ENCODE measurements at places on chromosomes 2 and 18.

DNA sequence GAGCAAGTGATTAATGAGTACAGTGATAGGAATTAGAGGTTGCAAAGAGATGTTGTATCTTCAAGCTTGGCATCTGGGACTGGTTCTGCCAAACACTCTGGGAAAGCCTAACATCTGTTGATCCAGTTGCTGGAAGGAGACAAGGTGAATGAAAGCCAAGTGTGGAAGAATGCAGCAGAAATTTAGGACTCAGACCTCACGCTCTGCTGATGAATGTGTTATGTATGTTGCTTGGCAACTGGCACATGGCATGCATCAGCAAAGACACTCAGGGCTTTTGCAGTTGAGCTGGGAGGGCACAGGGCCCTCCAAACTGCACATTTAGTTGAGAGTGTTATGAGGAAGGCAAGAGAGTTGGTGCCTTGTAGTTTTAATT, 105.5 kb downstream of the COLEC12 start:
- no peak for DNase-seq

- DNase-seq = no peak
These were observed 693 bp downstream of the ORC2 start for GRCh38 chr2:200962811-200963123.

DNA sequence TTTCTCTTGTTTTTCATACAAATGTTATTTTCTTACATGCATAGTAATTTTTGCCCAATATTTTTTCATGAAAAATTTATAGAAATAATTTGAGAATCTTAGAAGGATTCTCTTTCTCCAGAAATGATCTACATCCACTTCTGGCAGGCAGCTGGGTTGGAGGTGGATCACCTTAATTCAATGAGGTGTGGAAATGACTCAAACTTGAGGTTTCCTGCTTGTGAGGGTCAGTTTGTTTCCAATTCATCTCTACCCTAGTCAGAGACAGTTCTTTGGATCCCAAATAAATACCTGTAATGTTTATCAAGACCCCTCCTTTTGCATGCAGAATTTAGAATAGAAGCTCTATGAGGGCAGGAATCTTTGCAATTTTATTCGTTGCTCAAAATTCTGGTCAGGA, 35.0 kb upstream of the DYNAP start:
- no peak for DNase-seq

DNA sequence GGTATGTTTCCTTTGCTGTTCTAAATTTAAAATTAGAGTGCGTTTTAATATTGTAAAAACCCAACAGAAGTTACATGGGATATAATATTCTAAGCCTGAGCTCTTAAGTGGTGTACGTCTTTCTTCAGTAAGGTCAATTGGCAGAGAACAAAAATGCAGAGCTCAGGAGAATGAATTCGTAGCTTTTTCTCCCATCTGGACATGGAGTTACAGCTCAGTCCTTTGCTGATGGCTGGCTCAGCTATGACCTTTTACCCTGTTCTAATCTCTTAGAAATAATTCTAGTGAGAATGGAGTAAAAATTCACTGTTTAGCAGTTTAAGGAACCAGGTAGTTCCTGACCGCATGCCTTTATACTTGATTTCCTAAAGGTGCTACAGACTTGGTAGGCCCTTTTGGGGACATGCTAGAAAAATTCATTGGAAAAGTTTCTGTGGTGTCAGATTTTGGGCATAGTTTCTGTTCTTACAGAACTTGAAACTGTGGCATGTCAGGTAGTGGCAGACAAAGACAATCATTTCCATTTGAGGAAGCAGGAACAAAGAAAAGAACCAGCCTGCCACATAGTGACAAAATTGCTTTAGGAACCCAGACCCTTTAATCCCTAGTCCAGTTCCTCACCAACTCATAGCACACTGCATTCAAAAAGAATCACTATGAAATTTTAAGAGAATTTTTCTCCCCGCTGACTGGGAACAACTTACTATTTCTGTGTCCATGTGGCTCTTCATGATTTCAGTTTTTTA, 566.8 kb upstream of the ZNF804A start:
- DNase-seq = no peak

DNA sequence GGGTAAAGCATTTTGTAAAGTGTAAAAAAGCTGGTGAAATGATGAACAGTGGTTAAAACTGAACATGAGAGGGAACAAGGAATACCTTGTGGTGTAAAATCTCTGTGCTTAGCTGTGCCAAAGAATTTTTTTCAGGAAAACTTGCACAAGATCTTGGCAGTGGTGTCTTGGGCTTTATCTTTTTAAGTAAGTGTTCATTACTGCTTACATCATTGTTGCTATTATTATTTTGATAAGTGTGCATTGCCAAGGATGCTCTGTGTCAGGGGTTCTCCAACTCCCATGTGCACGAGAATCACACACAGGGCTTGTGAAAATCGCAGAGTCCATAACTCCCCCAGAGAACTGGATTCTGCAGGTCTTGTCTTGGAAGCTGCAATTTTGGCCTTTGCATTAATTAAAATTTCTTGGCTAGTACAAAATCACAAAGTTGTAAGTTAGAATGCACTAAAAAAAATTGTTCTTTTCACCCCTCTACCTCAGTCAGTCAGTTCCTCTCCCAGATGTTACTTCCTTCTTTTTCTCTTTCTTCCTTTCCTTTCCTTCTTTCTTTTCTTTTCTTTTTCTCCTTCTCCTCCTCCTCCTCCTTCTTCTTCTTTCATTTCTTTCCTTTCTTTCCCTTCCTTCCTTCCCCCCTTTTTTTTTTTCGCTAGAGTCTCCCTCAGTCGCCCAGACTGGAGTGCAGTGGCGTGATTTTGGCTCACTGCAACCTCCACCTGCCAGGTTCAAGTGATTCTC, 37.8 kb downstream of the GATA6 start:
- DNase-seq = no peak

GRCh38 chr2:166155589-166155988, 27.8 kb upstream of the SCN1A start:
- DNase-seq = no peak

DNA sequence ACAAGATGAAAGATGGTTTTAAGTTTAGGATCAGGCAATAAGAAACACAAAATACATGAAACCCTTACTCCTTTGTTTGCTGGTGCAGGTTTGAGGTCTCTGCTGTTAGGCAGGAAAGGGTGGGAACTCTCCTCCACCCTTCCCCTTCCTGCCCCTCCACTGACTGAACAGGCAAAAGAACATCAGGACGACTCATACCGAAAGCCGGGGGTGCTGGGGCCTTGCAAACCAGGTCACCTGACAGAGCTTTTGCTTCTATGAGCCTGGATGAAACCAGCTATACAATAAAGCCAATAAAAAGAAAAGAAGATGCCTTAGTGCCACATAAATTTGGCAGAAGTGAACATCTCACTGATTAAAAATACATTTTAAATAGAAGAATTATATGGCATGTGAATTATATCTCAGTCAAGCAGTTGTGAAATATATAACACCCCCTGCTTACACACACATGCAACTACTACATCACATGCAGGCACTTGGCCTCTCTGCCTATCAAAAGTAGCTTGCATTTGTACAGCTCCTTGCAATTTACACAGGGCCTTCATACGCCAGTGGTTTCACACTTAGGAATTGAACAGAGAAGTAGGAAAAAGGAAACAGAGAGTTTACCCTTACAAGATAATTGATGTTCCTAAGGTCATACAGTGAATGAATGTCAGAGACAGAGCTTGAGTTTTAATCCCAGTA, 215.1 kb upstream of the TRIB2 start:
- peak; percentile 60 for DNase-seq

DNA sequence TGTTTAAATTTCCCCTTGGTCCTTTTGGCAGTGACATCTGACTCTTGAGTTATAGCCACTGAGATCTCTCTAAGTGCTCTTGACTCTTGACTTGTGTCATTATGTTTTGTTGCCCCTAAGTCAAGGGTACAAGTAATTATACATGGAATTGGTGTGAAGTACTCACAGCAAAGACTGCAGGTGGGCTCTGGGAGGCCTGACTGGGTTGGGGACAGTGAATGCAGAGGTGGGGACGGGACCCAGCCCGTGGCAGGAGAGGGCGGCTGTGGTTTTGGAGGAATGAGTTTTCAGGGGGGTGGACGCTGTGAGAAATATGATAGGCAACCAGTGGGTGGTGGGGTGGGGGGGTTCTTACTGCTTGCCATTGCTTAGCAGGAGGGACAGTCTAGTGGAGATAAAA, 97.8 kb downstream of the NCK2 start:
- no peak for DNase-seq

GRCh38 chr2:74100254-74101216, 47.2 kb downstream of the BOLA3 start:
- no peak for DNase-seq

DNA sequence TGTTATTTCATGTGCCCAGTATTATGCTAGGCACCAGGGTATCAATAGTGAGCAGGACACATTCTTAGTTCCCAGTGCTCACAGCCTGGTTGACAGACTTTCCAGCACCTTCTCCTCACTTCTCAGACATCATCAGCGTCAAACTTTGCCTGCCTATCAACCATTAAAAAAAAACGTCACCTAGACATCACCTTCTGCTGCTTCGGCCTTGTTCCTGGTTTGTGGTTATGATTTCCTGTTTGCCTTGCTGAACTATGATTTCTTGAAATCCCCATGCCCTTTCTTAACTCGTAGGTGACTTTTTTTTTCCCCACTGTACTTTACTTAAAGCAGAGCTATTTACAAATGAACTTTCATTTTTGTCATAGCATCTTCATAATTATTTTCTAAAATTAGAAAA, 60.4 kb upstream of the NABP1 start:
- peak; percentile 19 for DNase-seq

DNA sequence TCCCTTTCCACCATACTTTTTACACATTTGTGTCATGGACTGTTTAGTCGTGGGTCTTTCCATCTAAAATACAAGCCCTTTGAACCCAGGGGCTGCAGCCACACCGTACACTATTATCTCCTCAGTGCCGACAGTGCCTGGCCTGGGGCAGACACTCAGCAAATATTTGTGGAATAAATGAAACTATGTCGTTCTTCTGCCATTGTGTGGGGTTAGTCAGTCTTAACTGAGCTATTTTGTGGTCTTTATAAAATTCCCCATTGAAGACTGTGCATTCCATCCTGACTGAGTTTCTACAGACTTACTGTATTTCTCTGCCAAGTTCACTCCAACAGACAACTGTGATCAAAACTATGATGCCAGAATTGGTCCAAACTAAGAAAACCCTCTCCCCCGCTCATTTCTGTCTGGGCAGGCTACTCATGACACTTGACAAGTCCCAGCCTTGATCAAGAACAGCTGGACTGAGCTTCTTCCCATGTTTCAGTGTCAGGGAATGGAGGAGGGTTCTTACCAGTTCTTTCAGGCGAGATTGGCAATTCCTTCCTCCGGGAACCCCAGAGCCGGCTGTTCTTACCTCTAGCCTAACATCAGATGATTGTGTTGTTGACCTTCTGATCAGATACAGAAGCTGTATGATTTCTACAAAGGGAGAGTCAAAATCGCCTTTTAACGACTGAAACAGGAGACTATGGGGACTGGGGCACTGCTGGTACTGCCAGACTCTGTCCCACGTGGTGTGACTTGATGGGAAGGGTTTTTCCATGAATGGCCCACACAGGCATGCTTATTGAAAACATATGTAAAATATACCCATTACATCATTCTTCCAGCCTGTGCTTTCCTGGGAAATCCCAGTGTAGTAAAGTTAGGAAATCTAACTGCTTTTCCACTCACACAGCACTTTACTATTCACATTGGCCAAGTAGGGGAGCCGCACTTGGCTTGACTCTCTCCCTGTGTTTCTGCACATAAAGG, 77.4 kb upstream of the NPAS2 start:
- DNase-seq = no peak

DNA sequence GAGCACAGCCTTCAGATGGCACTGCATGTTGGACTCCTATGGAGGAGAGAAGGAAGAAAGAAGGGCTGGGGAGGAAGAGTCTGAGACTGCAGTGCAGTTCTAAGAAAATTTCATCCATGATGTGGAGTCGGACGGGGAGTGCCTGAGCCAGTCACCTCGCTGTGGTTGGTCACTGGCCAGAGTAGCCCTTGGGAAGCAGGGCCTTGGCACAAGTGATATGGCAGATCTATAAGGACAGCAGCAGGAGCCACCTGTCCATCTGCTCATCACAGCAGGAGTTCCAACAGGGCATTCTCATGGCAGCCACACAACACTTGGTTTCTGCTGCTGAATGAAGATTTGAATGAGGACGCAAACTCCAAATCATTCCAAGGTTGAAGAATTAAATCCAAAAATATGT, 314.8 kb downstream of the CYP26B1 start:
- DNase-seq = no peak

DNA sequence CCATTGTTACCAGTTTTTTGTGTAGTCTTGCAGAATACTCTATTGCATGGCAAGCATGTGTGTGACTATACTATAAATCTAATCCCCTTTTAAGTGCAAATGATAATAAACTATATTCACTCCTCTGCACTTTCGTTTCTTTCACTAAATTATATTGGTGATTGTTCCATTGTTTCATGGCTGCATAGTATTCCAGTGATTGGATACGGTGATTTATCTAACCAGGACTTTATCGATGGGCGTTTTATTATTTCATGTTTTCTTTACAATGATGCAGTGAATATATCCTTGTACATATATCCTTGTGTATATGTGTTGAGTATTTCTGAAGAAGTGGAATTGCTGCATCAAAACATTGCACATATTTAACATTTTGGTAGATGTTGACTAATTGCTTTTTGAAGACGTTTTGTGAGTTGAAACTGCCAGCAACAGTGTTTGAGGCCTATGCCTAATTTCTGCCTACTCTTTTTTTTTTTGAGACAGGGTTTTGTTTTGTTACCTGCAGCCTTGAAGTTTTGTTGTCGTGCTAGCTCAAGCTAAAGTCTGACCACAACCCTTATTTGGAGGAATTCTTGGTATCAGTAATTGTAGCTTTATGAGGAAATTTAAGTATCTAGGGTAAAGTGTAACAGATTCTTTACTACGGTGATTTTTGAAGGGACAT, 2.7 kb downstream of the MIB1 start:
- DNase-seq = no peak

DNA sequence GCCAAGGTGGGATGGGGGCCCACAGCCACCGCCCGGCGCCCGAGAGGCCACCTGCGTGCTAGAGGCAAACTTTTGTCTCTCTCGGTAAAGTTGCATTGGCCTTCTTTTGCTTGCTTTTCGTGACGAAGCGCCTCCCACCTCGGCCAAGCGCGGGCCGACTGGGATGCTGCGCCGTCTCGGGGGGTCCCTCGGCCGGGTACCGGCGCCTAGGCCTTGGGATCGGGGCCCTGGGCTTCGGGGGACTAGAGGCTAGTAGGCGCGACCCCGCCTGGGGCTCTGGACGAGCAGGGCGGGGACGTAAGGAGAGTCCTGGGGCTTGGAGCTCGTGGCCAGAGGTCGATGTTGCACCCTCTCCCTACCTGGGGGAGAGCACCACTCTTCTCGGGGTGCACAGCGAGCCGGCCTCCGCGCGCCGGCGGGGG, 545 bp downstream of the GLI2 start:
- no peak for DNase-seq

DNA sequence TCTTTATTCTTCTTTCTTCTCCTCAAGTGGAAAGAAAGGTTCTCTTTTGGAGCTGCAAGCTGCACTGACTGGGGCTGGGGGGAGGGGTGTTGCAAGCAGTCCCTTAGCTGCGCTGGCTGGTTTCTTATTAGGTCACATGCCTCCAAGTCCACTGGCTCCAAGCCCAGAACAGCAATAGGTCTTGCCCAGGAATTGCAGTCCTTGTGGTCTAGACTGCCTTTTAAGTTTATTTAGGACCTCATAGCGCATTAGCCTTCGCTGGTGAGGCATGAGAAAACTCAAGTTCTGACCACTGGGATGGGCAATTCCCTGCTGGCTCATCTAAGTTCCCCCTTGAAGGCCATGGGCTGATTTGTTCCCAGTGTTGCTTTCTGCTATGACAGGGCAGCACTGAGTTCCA, 138.6 kb upstream of the SCN7A start:
- no peak for DNase-seq
